Substantia nigra (tissue), 51 donors: ENCODE measurements at places on chromosomes 3 and 15.

GRCh38 chr3:16548721-16549120 is 35.2 kb upstream of the RFTN1 start:
- no peak for DNase-seq

DNA sequence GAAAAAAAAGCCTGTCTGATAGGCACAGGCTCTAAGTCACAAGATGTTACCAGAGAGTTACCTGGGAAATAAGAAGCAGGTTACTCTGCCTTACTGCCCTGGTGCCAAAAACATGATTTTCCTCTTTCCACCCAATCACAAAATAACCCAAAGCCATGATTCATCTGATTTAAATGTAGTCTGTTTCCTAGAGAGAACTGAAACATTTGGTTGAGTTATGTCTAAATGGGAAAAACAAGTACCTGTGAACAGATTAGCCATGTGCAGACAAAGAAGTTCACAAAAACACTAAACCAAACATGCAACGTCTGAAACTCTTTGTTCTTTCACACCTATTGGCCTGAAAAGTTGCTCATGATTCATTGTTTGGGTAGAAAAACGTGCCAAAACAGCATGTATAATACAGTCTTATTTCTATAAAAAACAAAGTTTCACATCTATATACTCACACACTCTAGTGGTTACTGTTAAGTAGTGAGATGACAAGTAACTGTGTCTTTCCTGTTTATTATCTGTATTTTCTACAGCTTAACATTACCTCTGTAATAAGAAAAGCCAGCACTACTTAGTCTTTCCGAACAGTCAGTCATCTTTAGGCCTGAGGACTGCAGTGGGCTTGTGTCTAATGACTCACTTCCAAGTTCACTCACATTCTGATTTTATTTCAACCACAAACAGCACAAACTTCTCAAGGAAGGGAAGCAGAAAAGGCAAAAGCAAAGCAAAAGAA is 30.2 kb downstream of the FAM174B start:
- no peak for DNase-seq

DNA sequence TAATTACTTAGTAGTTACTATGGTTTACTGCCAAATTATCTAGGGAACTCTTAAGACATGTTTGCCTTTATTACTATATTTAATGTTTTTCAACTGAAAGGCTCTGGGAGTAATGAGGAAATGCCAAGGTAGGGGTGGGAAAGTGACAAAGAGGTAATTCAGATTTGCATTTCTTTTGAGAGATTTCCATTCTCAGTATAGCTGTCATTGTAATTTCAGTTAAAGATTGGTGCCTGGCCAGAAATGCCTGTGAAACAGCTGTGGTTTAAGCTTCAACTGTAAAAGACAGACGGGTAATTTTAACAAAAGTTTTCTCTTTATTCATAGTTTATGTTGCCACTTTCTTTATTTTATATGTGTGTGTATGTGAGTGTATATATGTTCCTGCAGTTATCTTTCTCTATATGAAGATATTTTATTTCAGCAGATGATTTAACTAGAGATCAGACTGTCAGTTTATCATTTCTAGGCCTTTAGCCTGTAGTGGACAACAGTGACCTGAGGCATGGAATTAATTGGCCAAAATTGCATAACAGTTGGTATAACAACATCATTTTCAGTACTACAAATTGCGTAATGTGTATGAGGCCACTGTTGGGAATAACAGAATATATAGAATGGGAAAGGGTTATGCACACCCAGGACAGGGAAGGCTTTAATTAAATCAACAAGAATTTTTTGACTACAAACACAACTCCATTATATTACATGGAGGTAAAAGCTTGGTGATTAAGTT is 119.0 kb downstream of the BBX start:
- no peak for DNase-seq

DNA sequence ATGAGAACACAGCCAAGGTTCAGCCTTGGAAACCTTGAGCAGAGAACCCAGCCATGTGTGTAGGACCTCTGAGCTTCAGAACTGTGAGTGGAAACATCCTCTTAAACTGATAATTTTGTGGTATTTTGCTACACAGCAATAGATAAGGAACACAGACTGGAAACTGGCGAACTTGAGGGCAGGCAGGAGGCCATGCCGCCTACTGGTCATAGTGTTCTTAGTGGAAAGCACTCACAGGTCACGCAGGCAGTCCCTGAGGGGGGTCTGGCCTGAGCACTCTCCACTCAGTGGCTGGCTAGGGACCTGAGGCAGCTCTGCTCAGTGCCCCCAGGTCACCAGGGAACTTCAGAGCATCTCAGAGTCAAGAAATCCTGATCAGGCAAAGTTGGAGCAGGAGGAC is 9.7 kb upstream of the XIRP1 start:
- no peak for DNase-seq

GRCh38 chr3:61980041-61980440 is 393.3 kb downstream of the FEZF2 start:
- DNase-seq, result no peak
